HCT116 (cell line): ENCODE measurements at places on chromosomes 5 and 9.

- no peaks in the 10 kb centered on the region for H3K4me1 ChIP-seq
- no peak overlapping the region for H3K27ac ChIP-seq
- DNase-seq, result no peak
- no peaks in the 10 kb centered on the region for H3K27me3 ChIP-seq
- H3K36me3 ChIP-seq, result no peaks in the 10 kb centered on the region
Measured at GRCh38 chr5:104965006-104965405, 1402.4 kb upstream of the NUDT12 start.

DNA sequence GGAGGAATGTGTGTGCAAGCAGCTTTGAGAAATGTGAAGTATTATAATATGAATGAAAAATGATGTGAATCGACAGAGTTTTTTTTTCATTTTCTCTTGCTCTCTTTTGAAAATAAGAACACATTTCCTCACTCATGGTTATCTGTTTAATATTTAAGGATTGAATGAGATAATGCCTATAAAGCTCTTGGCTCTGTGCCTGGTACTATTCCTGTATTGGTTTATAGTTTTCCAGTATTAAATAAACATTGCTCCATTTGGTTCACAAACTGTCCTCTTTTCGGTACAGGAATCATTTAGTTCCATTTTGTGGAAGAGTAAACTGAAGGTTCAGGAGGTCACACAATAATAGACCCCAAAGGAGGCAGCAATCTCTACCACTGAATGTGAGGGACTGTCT lies 1185.5 kb upstream of the WWC1 start:
- no peaks in the 10 kb centered on the region for H3K27me3 ChIP-seq
- no peaks in the 10 kb centered on the region for H3K36me3 ChIP-seq
- no peak overlapping the region for H3K4me3 ChIP-seq
- no peak for DNase-seq
- no peak overlapping the region for H3K27ac ChIP-seq
- H3K4me1 ChIP-seq, result no peaks in the 10 kb centered on the region

GRCh38 chr5:61504143-61504770 lies 172.2 kb downstream of the ZSWIM6 start:
- H3K4me1 ChIP-seq, result no peaks in the 10 kb centered on the region
- DNase-seq, result no peak
- no peak overlapping the region for H3K4me3 ChIP-seq
- no peak overlapping the region for H3K27ac ChIP-seq
- H3K36me3 ChIP-seq, result no peaks in the 10 kb centered on the region

GRCh38 chr5:10481241-10481935 lies 39.7 kb downstream of the ROPN1L start:
- no peaks in the 10 kb centered on the region for H3K4me1 ChIP-seq
- H3K27ac ChIP-seq, result no peak overlapping the region
- DNase-seq, result no peak

DNA sequence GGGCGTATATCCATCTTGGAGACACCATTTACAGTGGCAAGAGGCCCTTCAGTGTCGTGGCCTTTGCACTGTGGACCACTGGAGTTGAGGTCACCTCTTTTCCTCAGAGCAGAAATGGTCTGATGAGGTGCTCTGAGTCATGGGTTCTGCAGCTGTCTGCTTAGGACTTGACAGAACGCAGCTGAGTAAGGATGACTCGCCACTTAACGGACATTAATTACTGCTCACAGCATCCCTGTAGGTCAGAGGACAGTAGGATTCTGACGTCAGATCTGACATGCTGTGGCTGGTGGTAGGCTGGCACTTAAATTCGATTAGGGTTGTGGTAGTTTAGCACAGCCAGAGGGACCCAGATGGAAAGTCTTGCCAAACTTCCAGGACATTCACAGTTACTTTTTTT lies 479.4 kb downstream of the DMAC1 start:
- H3K27ac ChIP-seq, result no peak overlapping the region
- H3K4me3 ChIP-seq, result no peak overlapping the region
- no peaks in the 10 kb centered on the region for H3K27me3 ChIP-seq
- H3K4me1 ChIP-seq, result no peaks in the 10 kb centered on the region

DNA sequence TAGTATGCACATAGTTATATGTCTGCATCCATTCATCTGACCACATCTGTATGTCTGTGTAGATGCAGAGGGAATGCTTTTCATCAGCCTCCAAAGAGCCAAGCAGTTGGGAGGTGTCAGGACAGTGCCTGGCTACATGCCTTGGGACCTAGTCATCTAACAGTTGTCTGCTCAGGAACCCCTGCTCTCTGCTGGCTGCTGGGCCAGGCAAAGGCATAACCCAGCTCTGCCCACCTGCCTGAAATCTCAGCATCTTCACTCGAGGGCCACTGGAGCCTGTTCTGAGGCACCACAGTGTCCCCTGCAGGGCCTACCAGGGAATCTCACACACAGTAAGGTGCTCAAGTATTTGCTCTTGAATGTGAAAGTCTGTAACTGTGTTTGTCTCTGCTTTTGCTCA lies 3.7 kb downstream of the C9orf50 start:
- H3K36me3 ChIP-seq, result no peaks in the 10 kb centered on the region
- H3K4me3 ChIP-seq, result no peak overlapping the region
- H3K27me3 ChIP-seq, result no peaks in the 10 kb centered on the region
- DNase-seq, result no peak
- H3K27ac ChIP-seq, result no peak overlapping the region
- peaks cover 18% of the 10 kb centered on the region for H3K4me1 ChIP-seq

DNA sequence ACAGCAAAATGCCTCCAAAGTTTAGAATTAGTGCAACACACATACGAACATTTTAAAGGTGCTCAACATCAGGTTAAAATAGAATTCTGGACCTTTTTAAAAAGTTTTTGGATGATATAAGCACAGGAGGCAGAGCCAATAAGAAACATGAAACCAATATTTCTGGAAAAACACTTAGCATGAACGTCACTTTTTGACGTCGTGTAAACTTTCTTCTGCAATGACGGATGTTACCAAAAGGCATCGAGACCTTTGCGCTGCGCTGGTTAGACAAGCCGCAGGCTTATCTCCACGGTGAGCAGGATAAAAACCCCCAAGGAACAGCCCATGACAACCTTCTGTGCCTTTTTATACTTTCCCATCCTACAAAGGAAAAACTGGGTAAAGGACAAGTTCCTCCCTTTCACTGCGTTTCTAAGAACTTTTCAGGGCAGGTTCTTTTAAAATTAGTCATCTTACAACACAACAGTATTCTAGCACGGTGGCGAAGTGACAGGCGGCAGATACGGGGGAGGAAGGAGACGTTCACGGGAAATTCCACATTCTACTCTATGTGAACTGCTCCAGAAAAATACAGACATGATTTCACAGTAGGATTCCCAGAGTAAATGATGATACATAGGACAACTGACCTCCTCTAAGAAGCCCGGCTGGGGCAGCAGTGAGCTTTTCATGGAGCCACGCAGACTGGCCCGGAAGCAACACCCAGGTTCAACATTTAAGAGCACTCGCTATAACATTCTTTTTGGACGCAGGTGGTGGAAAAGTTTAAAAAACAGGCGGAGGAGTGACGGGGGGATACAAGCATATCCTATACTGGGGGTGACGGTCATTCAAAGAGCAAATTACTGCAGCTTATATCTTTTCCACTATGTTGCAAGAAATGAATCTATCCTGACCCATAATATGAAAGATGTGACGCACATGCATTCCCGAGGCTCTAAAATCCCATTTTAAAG lies 52.4 kb downstream of the USP20 start:
- H3K27me3 ChIP-seq, result no peaks in the 10 kb centered on the region
- no peak overlapping the region for H3K4me3 ChIP-seq
- H3K27ac ChIP-seq, result no peak overlapping the region
- no peaks in the 10 kb centered on the region for H3K36me3 ChIP-seq

GRCh38 chr5:10465726-10466125 lies 24.0 kb downstream of the ROPN1L start:
- H3K27ac ChIP-seq, result no peak overlapping the region
- H3K27me3 ChIP-seq, result no peaks in the 10 kb centered on the region
- peaks cover under 1% of the 10 kb centered on the region; the same call in 1 of the 2 replicates for H3K4me1 ChIP-seq
- no peak for DNase-seq

- DNase-seq, result peak; percentile 56
- H3K36me3 ChIP-seq, result no peaks in the 10 kb centered on the region
- peaks cover 9% of the 10 kb centered on the region for H3K4me1 ChIP-seq
- H3K4me3 ChIP-seq, result no peak overlapping the region
Measured at GRCh38 chr5:56676091-56676768, 139.1 kb upstream of the MAP3K1 start.

- no peak overlapping the region for H3K27ac ChIP-seq
- H3K36me3 ChIP-seq, result no peaks in the 10 kb centered on the region
- no peaks in the 10 kb centered on the region for H3K4me1 ChIP-seq
- H3K27me3 ChIP-seq, result no peaks in the 10 kb centered on the region
- H3K4me3 ChIP-seq, result no peak overlapping the region
- no peak for DNase-seq
Measured at GRCh38 chr5:8176101-8176693, 307.2 kb downstream of the MTRR start.

- H3K27me3 ChIP-seq, result peaks cover 36% of the 10 kb centered on the region
- DNase-seq, result peak; percentile 18
- H3K27ac ChIP-seq, result no peak overlapping the region
- no peak overlapping the region for H3K4me3 ChIP-seq
Measured at GRCh38 chr9:85332487-85332886, 409.3 kb downstream of the AGTPBP1 start.

DNA sequence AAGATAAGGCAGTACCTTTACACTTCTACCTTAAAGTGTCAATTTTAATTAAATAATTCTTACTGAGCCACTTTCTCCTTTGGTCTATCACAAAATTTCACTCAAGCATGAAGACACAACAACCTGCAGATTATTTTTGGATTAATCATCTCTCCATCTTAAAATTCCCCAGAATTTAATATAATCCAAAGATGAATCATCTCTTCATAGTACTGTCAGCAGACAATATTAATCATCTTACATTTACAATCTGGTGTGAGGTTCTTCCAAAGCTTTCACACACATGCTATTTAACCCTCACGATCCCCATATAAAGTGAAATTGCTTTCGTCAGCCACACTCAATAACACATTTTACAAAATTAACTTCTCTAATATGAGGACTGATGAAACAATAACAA lies 43.0 kb downstream of the LHFPL2 start:
- no peaks in the 10 kb centered on the region for H3K27me3 ChIP-seq
- DNase-seq, result no peak
- H3K4me3 ChIP-seq, result no peak overlapping the region
- H3K4me1 ChIP-seq, result peaks cover 14% of the 10 kb centered on the region; the same call in 1 of the 2 replicates
- no peak overlapping the region for H3K27ac ChIP-seq

DNA sequence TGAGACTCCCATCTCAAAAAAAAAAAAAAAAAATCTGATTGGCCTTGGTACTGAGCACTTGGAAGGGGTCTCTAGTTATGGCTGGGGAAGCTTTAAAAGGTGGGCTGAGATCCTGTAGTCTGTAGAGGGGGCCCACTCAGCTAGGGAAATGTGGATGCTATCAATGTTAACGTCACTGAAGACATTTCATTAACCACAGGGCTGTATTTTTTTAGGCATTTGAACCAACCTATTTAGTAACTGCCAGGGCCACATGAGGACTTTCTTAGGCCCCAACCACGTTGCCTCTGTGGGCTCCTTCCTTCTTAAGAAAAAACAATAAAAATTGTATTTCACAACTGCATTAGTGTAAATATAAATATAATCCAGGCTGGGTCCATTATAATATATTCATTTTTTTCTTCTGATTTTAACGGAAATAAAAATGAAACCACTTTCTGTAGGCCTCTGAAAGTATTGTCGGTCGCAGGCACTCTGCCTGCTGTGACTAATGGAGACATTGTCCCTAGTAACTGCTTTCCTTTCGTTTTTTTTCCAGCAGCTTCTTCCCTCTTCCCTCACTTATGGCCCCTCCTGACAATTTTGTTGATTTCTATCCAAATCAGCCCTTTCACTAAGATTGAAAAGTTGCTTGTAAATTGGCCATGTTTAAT lies 71.6 kb downstream of the GCNT1 start:
- no peak for DNase-seq
- no peak overlapping the region for H3K27ac ChIP-seq
- H3K4me3 ChIP-seq, result no peak overlapping the region
- no peaks in the 10 kb centered on the region for H3K4me1 ChIP-seq

GRCh38 chr5:169656125-169656901 lies 19.2 kb downstream of the DOCK2 start:
- H3K27me3 ChIP-seq, result peaks cover 12% of the 10 kb centered on the region; the same call in 1 of the 2 replicates
- H3K4me1 ChIP-seq, result no peaks in the 10 kb centered on the region
- no peak overlapping the region for H3K4me3 ChIP-seq
- H3K27ac ChIP-seq, result no peak overlapping the region

GRCh38 chr5:98827161-98827560 lies 53.7 kb downstream of the RGMB start:
- H3K4me1 ChIP-seq, result no peaks in the 10 kb centered on the region
- no peaks in the 10 kb centered on the region for H3K36me3 ChIP-seq
- H3K4me3 ChIP-seq, result no peak overlapping the region
- H3K27me3 ChIP-seq, result no peaks in the 10 kb centered on the region
- DNase-seq, result peak; percentile 45

DNA sequence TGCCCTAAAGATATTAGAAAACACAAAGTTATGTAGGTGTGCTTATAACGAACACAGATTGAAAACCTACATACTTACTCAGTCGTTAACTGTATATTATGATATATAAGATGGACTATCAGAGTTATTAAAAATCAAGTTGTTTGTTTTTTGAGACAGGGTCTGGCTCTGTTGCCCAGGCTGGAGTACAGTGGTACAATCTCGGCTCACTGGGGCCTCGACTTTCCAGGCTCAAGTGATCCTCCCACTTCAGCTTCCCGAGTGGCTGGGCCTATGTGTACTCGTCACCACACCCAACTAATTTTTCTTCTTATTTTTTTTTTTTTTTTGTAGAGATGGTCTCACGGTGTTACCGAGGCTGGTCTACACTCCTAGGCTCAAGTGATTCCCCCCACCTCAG lies 158.3 kb downstream of the TSSK1B start:
- DNase-seq, result no peak
- H3K4me3 ChIP-seq, result no peak overlapping the region
- no peaks in the 10 kb centered on the region for H3K27me3 ChIP-seq
- peaks cover 3% of the 10 kb centered on the region; the same call in 1 of the 2 replicates for H3K4me1 ChIP-seq
- no peak overlapping the region for H3K27ac ChIP-seq
